ENCODE measurements at places on chromosomes 6 and 20. TPM values are rescaled to one million over a fixed set of nuclear protein-coding genes. Genes with fewer than 3 reads are reported as not detected.

Gene KCNS1
- not detected for total RNA-seq

Gene BPIFA1
- total RNA-seq, result not detected

Gene C6orf163
- 6.1 TPM for total RNA-seq

Gene ADRM1
- total RNA-seq, result 88.1 TPM

DNA sequence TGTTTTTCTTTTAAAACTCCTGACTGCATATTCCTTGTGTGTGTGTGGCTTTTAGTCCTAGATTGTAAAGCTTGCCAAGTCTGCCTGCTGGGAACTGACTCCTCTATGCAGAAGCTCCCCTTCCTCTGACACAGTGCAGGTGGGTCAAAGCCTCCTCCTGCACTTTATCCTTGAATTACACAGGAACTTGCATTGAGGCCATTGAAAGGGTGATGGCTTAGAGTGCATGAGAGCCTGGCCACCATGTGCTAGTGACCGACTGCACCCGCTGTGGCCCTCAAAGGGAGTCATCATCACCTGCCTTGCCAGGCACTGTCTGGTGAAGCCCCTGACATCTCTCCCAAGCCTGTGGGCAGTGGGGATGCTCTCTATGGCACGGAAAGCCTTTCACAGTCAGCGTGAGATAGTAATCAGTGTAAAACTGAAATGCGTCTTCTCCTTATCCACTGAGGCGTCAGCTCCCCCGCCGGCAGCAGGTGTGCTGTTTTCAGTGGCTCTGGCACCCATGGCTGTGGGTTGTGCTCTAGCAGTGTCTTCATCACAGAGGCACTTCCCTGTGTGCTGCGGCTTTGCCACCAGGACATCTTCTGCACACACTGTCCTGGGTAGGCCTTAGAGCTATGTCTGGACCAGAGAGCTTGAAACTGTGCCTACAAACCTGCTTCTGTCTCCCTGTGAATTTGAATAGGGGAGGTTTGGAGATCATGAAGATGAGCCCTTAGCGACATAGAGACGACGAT is 87.9 kb downstream of the THBS2 start:
- no peak for DNase-seq
